ENCODE measurements at places on chromosomes 6 and 20.

GRCh38 chr6:89834884-89835792 lies 5.5 kb downstream of the CASP8AP2 start:
- peak; percentile 70 for DNase-seq

DNA sequence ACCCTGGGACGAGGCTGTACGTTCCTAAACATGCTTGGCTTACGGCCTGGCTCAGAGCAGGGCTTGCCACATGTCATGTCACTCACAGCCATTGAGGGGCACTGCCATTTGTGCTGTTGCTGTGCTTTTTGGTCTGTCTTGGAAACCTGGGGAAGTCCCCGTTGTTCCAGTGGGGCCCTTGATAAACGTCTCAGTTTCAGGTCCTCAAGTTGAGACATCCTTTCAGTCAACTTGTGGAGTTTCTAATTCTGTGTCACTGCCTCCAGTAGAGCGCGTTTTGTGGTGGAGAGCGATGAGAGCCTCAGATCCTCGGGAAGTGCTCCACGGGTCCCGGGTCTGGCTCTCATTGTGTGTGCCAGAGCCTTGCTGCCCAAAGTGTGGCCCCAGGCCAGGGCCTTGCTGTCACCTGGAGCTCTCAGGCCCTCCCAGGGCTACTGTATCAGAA lies 43.0 kb upstream of the CCR6 start:
- no peak for DNase-seq

DNA sequence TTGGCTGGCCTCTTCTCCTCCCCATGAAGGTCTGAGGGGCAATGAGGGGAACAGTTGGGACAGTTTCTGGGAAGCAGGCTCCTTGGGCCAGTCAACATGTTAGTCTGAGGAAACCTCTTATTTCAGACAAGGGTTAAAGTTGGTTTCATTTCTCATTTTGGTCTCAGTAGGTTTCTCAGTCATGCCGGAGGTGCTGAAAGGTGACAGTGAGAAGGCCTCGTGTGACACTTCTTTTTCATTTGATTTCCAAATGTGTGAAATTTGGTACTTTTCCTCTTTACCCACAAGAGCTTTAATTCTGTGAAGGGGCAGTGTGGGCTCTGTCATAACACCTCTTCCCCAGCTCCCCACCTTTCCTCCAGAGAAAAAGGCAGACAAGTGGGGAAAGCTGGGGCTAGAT lies 7.5 kb upstream of the GLP1R start:
- DNase-seq: no peak

- DNase-seq: peak; percentile 95
These were observed 105.2 kb upstream of the CARMIL1 start for GRCh38 chr6:25173951-25174474.

GRCh38 chr6:168192901-168193815 lies 114.1 kb upstream of the FRMD1 start:
- DNase-seq: no peak

DNA sequence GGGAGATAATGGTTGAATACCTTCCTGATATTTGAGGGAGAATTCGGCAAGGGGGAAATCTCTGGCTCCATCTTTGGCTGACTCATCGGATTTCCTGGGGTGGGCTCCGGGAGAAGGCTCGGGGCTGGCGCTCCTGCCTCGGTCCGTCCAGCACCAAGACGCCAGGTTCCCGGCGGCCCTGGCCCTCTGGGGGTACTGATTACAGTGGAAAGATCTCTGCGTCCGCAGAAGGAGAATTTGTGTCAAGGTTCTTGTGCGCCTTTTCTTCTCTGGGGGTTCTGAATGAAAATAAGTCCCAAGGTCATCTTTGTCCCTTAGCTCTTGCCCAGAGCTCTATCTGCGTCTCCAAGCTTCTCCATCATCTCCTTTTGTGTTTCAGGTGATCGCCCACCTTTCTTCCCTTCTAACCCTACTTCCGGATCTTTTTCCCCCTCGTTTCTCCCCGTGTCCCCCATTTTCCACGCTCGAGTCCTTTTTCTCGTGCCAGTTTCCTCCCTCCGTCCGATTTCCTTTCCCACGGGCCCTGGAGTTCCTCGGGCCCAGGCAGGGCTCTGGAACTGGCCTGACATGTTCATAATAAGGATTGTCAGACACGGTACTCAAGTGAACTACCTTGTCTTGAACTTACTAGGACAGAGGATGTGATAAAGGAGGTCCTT lies 11.6 kb downstream of the NRN1 start:
- no peak for DNase-seq

- DNase-seq: peak; percentile 87
These were observed 178.4 kb downstream of the MRPL14 start for GRCh38 chr6:43948527-43949485.

GRCh38 chr6:147287869-147288271 lies 83.7 kb downstream of the STXBP5 start:
- DNase-seq: peak; percentile 58

GRCh38 chr20:16451982-16452381 lies 121.3 kb downstream of the KIF16B start:
- DNase-seq: no peak

GRCh38 chr6:1624851-1625781 lies 15.4 kb downstream of the FOXC1 start:
- DNase-seq: peak; percentile 33

Data from AG10803 (cell line).